Suppressor macrophage treated with lipopolysaccharide for 4 hours (primary cell): ENCODE measurements at places on chromosomes 6 and 20.

DNA sequence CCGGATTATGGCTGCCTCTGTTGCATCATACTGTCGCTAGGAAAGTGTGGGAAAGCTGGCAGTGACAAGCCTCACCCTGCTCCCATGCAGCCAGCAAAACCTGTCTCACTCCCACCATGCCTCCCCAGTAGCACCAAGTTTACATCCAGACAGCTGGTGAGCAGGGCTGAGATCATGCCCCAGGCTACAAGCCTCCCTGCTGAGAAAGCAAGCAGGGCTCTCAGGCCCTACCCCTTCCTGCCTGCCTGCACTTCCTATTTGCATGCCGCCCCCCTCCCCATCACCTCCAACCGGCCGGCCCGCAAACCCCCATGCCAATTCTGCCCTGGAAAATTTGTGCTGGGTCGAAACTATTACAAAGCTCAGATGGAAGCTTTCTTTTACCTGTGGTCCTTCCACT lies 408.2 kb upstream of the FKBP1C start:
- DNase-seq, result no peak

GRCh38 chr20:40307997-40308396 lies 381.0 kb downstream of the MAFB start:
- DNase-seq, result no peak

GRCh38 chr20:1810926-1811620 lies 84.1 kb upstream of the SIRPA start:
- peak; percentile 65 for DNase-seq

GRCh38 chr6:45637056-45637455 lies 259.3 kb upstream of the SUPT3H start:
- no peak for DNase-seq

DNA sequence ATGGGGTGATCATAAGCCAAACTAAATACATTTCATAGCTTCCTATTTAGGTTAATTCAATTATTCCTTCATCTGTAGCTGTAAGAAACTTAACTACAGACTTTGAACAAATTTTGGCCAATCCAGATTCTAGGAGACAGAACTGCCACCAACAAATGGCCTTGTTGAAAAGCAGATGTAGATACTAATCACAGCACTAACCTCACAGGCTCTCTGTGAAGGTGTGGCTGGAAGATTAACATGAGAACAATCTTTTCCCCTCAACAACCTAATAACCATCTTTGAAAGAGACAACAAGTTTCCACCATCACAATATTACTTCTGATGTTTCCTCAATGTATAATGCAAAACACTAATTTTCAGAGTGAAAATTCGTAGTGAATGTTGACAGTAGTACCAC lies 87.8 kb downstream of the SESN1 start:
- DNase-seq, result no peak

DNA sequence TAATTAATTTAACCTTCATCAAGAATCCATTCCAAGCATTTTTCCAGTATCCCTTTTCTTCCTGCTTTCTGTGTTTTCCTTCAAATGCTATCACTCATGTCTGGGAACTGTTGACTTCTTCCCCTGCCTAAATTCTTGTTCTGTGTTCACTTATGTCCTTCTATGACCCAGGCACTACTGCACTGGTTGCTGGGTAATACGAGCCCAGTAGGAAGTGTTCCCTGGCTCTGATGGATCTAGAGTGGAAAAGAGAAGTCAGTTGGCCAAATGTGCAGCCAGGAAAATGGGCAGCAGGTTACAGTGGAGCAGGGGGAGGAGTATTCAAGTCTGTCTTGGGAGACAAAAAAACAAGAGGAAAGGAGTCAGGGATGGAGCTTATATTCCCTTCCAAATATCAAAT lies 7.1 kb downstream of the OVOL2 start:
- no peak for DNase-seq

DNA sequence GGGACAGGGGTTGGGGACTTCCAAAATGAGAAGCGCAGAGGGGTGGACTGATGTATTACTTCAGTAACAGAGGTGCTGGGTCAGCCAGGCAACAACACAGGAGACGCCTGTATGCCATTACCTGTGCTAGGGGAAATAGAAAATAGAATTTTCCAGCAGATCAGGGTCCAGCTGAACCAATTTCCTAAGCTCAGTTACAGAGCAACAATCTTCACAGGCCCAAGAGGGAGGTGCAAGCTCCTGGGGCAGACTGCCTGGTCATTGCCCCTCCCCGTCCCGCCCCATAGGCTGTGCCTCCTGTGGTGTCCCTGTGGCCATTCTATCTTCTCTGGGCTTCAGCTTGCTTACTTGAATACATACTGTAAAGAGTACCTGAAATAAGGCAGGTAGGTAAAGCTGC lies 3.7 kb downstream of the KCNK5 start:
- peak; percentile 16 for DNase-seq

- DNase-seq, result no peak
These were observed 2.7 kb downstream of the FOXC1 start for GRCh38 chr6:1612299-1612973.

DNA sequence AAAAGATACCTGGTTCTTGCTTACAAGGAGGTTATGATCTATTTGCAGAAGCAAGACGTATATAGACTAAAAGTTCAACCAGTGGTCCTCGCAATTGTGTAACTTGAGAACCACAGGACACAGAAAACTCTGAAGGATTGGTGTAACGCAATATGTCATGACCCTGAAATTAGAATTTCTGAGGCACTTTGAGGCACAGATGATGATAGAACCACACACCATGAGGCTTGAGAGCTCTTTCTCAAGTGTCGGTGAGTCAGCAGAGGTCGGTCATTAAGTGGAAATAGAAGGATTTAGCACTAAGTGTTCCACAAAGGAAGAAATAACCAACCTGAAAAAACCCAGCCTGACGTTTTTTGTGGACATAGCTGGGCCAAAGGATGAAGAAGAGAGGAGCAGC lies 15.3 kb upstream of the CCN2 start:
- no peak for DNase-seq

DNA sequence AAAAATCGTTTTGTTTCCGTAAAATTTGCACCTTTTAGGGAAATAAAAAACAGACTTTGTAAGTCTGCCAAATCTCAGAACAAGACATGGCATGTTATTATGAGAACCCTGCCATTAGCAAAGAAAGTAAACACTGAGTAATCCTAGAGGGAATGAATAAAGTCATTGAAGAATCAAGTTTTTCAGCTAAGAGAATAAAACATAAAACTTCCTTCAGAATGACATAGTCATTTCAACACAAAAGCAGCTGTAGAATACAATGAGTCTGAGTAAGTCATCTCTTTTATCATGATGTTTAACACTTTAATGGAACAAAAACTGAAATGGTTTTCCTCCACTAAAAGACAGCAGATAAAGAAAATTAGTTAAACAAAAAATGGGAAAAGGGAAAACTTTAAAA lies 10.3 kb upstream of the DST start:
- DNase-seq, result no peak

DNA sequence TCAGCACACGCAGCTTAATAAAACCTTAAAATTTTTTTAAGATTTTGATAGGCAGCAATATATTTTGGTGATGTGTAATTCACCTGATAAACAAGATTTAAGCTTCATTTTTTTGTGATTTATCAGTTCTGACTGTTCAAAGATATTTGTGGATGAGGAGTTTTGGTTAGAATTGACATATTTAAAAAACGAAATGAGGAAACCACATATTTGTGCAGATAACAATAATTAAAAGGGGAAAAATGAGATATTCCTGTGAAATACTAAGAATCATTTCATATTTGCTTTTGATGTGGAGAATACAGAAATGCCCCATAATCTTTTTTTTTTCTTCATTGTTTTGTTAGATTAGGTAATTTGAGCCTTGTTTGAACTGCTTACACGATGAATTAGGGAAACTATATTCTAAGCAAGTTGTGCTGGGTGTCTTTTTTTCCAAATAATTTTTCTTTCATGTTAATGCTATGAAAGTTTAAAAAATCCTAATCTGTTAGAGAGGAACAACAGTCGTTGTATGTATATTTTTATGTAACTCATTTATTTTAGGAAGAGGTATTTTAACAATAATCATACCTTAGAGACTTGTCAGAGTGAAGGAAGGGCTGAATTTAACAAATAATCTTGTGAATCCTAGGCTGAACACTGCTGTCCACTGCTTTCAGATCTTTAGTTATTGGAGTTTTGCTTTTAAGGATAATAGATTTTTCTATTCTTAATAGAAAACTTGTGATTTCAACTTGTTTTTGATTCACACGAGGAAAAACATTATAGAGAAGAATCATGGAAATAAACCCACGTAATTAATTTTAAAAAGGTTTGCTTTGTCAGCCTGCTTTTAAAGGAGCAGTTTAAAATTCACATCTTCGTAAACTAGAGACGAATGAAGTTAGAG lies 4.0 kb downstream of the ARID1B start:
- DNase-seq, result no peak
